ENCODE measurements at places on chromosomes 12 and 14.
A peak's percentile ranks its signal among the peaks of the same experiment; 100 is the strongest.

DNA sequence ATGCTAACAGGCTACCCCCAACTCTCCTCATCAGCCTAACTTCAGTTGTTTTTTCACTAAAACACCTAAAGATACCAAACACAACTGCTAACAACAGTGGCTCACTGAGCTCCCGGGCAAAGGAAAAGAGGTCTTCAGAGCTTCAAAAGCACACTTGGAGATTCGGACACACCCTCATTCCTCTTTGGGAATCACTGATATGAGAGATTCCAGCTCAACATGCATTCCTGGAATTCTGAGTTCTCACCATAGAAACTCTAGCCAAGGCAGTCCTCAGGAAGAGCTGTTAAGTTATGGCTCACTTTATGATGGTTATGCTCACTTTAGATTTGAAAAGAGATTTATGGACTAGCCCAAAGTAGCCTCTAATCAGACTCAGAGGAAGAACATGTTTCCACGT is 40.1 kb downstream of the STXBP6 start:
- no peak for DNase-seq

DNA sequence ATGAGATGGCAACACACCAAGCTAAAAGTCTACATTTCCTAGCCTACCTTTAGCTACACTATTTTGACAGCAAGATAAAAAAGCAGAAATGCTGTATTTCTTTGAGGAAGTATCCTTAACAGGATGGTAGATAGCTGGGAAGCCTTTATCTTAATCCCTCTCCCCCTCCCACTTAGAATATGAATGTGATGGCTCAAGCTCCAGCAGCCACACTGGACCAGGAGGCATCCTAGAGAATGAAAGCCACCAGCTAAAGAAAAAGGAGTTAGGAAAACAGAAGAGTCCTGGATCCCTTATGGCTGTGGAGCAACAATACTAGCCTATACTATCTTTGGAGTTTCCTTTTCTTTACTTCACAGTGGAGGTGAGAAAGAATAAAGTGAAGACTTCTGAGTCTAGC is 15.1 kb downstream of the NAP1L1 start:
- no peak for DNase-seq

DNA sequence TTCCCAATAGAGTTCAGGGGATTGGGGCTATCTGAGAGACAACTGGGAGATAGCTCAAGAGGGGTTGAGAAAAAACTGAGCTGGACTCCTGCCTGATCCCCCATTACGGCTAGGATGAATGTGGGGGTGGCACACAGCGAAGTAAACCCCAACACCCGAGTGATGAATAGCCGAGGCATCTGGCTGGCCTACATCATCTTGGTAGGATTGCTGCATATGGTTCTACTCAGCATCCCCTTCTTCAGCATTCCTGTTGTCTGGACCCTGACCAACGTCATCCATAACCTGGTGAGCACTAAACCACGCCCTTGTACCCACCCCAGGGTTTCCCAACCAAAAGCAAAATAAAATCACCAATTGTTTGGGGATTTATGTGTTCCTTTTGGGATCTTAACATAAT is 1.0 kb downstream of the ORMDL2 start:
- DNase-seq = no peak

- DNase-seq = no peak
These were observed 51.5 kb downstream of the EID3 start for GRCh38 chr12:104354868-104355570.

- no peak for DNase-seq
These were observed 50.7 kb downstream of the ELK3 start for GRCh38 chr12:96244826-96245225.

- DNase-seq = peak; percentile 64
These were observed at the start of gene SELPLG for GRCh38 chr12:108633534-108634248. TSS of gene SELPLG (minus strand) at chr12:108633894. CDS start at chr12:108624307, 9,587 bp downstream.

- no peak for DNase-seq
These were observed 25.2 kb upstream of the PNMA1 start for GRCh38 chr14:73739174-73739898.

DNA sequence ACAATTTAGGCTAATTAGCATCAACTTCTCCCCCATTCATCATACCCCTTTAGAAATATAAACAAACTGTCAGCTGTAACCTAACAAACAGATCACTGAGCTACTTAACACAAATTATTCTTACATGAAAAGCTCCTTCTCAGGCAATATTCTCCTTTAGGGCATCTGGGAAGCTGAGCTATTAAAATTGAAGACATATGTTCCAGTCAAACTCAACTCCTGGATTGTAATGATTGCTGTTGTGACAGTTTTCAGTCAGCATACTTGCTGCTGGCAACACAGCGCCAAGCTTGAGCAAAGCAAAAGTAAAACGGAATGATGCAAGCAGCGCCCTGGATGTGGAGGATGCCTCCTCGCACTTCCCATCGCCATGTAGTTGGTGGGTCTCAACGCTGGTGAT is 82.4 kb downstream of the SLC25A21 start:
- DNase-seq = no peak

- no peak for DNase-seq
These were observed 13.2 kb upstream of the MDM2 start for GRCh38 chr12:68794653-68795251.

- DNase-seq = no peak
These were observed 21.3 kb downstream of the HCAR2 start for GRCh38 chr12:122681814-122682213.

- no peak for DNase-seq
These were observed 111.8 kb downstream of the PRKCH start for GRCh38 chr14:61433169-61433568.

DNA sequence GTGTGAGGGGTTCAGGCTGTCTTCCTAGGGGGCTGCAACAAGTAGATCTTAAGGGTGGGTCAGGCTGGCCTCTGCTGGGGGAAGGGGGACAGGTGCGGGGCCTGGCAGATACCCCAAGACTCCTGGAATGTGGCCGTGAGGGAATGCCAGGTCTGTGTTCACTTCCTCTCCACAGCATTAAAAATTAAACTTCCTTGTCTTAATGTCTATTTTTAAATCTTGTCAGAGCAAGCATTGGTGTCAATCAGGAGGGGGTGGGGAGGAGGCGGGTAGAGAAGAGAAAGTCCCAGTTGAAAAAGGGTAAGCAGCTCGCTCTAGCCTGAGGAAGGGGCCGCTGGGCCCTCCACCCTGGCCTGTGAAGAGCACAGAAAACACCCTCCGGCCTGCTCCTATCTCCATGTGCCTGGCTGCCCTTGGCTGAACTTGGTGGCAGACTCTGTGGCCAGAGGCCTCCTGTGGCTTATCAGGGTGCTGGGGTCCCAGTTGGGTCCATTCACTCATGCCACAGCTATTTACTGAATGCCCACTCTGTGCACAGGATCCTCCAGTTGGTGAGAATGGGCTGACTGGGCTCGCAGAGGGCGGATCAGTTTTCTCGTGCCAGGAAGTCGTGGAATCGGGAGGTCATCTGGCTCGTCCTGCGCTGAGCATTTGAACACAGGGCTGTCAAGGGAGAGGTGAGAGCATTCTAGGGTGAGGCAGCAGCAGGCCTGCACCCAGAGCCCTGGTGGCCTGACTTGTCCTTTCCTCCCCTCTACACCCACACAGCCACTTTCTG is 128.8 kb downstream of the TSPAN9 start:
- no peak for DNase-seq

DNA sequence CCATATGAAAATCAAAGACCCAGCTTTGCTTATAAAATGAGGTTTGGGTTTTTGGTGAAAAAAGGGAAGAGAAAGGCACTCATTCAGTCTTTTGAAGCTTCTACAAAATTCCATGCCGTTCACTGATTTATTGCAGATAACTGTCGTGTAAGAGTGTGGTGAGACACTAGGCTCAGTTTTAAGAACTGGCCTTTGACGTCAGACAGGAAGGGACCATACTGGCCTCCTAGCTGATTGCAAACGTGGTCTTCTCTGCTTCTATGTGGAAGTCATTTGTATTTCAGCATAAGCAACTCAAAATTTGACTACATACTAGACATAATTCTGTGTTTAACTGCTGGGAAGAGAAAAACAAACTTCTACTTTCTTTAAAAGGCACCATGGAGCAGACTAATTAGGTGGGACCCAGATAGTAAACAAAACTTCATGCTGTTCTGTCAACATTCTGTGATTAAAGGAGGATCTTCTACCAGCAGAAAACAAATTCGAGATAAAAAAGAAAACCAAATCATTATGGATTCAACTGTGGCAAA is 168.7 kb downstream of the TTC7B start:
- no peak for DNase-seq

DNA sequence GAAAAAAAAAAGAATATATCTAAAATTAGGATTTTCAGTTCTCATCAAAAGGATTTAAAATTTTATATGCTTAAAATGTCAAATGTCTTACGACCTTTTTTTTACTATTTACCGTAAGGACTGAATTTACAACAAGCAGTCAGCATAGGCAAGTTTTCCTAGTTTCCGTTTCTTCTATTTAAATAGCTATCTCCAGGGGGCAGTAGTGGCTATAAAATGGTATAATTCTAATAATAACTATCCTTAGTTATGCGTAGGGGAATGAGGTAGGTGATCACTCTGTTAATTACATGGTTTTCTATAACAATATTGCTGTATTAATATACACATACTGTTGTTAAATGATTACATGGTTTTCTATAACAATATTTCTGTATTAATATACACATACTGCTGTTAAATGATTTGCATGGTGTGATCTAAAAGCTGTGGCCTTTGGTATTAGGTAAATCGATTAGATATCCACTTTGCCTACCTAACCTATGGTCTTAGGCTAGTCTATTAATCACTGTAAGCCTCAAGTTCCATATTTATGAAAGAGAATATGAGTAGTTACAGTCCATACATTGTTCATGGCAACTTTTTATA is 217.7 kb upstream of the PDZRN4 start:
- no peak for DNase-seq

DNA sequence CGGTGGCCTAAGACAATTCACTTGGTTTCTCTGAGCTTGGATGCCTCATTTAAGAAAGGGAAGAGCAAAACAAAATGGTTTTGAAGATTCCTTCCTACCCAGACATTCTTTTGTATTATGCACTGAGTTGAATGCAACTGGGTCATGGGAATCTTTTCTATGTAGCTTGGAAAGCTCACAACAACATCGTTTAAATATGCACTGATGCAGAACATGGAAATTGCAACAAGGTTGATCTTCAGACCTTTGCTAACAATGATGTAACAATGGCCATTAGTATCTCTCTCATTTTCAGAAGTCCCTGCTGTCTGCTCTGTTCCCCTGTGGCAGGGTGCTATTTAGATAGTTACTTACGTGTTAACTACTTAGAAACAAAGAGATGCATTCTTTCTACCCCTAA is 30.1 kb upstream of the IGF1 start:
- DNase-seq = no peak

GRCh38 chr14:32593290-32593942 is 264.3 kb downstream of the AKAP6 start:
- DNase-seq = no peak

GRCh38 chr12:19482036-19482435 is 42.7 kb downstream of the AEBP2 start:
- DNase-seq = no peak

DNA sequence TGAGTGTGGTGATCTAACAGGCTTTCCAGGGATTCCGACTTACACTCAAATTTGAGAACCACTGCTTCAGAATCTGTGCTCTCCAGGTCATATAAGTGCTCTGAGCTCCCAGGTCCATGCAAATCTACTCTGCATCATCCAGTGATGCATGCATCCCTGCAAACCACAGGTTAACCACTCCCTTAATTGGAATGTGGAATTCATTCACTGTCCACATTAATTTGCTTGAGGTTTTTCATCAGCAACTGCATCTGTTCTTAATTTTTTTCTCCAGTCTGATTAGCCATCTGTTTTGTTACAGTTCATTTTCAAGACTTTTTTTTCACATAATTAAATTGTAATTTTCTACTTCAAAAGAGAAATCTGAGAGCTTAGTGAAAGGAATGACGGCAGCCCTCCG is 43.4 kb upstream of the RIN3 start:
- DNase-seq = no peak

DNA sequence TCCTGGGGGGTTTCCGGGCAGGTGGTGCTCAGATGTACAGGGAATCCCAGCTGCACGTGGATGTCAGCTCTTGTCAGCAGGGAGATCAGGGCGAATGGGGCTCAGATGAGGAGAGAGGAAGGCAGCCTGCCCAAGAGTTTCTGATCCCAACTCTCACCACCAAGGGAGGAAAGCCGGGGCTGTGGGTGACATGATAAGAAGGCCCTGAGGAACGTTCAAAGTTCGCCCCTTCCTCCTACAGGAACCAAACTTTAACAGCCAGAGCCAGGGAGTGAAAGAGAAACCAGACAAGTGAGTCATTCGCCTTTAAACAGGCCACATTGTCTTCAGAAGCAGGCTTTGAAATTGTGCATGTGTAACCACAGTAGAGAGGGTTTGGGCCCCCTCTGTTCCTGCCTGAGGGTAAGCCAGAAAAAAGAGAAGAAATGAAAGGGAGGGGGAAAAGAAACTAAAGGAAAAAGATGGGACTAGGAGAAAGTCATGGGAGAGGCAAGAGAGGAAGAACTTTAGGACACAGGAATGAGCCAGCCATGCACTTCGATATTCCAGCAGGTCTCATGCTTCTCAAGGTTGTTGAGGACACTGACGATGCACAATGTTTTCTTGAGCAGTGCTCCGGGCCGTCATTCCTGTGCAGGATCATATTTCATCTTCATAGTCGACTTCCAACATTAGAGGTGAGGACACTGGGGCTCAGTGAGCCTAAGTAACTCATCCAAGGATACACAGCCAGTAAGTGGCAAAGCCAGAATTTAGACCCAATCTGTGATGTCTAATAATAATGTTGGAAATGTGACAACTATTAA is 691.4 kb upstream of the TBX3 start:
- no peak for DNase-seq

Data from activated CD8-positive, alpha-beta memory T cell treated with anti-CD3 and anti-CD28 coated beads for 1 hour (primary cell).